ENCODE measurements at places on chromosomes 11 and 22.

DNA sequence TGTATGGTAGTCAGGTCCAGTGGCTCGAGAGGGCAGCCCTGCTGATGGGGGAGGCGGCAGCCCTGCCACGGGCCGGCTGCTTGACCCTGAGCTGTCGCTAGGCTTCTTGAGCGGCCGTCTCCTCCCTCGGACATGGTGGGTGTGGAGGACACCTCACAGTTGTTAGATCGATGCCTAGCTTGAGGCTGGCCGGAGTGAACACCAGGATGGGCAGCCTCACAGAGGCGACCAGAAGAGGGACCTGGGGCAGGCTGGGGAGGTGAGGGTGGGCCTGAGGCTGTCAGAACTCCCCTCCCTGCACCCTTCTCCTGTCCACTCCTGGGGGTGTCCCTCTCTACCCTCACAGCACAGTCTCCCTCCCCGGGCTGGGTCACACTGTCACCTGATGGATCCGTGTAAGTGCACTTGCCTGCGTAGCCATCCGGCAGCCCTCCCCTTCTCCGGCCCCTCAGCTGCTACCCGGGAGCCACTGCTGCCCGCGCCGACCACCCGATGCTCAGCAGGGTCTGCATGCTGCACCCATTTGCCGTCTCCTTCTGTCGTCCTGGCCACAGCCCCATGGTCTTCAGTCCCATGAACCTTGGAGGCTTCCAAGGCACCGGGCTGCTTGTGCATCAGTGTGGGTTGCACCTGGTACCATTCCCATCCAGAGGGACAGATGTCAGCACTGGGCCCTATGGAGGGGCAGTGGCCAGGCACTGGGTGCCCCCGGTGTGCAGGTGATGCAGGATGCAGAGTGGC lies 394.1 kb downstream of the TBC1D22A start:
- no peak for DNase-seq

DNA sequence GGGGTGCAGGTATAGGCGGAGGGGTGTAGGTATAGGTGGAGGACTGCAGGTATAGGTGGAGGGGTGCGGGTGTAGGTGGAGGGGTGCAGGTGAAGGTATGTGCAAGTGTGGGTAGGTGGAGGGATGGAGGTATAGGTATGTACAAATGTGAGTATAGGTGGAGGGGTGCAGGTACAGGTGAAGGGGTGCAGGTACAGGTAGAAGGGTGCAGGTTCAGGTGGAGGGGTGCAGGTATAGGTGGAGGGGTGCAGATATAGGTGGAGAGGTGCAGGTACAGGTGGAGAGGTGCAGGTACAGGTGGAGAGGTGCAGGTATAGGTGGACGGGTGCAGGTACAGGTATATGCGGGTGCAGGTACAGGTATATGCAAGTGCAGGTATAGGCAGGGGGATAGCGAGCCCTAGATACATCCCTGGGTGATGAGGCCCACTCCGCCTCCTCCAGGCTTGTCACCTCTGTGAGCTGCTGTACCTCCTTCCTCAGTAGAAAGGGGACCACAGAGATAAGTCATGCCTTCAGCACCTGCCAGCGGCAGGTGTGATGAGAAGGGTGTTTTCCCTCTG lies 17.2 kb downstream of the LINC01488 start:
- DNase-seq: no peak

DNA sequence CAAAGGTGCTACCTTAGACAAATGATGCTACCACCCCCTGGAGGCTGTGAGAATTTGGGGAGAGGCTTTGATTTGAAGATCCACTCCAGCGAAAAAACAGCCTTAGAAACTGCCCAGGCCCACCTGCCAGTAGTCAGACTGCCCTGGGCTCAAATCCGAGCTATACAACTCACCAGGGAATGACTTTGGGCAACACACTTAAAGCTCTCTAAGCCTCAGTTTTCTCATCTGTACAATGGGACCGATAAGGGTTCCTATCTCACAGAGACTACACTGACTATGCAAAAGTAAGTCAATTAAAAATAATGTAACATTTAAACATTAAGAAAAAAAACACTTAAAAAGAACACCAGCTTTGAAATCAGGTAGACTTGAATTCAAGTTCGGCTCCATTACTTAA lies 19.9 kb downstream of the VWCE start:
- DNase-seq: no peak

DNA sequence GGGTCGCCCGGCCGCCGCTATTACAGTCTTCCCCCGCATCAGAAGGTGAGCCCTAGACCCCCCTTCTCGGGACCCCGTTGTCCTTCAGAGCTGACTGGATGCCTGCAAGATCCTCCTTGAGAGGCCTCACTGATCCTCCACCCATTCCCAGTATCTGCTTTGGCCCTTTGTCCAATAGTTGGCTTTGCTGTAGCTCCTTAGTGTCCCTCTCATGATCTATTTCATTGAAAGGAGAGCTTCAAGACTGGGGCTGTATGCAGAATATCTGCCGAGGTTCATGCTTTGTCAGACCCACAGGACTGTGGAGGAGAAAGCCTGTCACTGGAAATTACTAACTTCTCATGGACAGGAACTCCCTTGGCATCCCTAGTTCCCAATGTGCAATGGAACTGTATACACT lies 499 bp downstream of the DLAT start:
- DNase-seq: peak; percentile 30

GRCh38 chr11:1888347-1888753 lies 3.3 kb downstream of the PRR33 start:
- no peak for DNase-seq
